NCI-H187 treated with DMSO at 0.1 percent for 48 hours (cell line): ENCODE measurements at places on chromosomes 11 and 22.

- no peak for DNase-seq
Measured at GRCh38 chr11:117019871-117020270, 78.4 kb downstream of the SIK3 start.

GRCh38 chr22:27215871-27216270 is 558.5 kb downstream of the MIAT start:
- no peak for DNase-seq

DNA sequence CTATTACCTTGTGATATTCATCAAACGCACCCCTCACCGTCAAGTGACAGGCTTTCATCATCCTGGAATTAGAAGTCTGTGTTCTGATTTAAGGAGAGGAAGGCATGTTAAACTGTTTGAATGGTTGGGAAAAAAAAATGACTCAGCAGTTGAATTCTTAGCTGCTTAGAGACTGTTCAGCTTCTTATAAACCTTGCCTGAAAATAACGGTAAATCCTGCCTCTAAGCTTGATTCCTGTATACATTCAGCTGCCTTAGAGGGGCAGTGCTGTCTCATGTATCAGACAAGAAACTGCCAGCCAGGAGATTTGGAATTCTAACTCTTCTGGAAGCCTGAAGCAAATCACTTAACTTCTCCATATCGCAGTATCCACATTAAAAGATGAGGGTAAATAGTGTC is 437.4 kb downstream of the JRKL start:
- DNase-seq: no peak

DNA sequence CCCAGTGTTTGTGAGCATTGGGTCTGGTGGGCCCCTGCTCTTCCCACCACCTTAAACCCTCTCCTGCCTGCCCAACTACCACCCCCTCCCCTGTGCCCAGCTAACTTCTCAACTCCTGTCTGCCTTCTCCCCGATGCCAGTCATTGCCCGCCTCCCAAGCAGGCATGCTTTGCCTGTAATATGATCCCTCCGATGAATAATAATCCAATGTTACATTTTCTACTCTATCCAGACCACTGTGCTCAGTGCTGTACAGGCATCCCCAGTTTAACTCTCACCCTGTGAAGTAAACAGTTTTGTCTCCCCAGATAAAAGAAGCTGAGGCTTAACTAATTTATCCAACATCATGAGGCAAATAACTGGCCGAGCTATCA is 35.5 kb upstream of the OLFML1 start:
- DNase-seq: no peak

DNA sequence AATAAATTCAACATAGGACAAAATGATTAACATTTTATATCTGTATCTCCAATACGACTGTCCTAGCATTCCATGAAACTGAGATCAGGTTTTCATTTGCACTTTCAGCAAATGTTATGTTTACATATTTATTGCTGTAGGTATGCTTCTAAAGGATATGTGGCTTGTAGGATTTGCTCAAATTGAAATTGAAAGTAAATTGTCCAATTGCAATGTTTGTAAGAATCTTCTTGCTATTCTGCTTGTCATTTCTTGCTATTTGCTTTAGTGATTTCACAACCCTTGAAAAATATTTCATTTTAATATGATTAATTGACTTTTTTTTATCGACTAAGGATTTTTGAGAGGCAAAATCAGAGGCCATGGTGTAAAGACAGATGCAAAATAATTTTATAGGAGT is 904.2 kb upstream of the RAG2 start:
- DNase-seq: no peak
